NT2/D1 (cell line): ENCODE measurements at places on chromosomes 12 and 14.

DNA sequence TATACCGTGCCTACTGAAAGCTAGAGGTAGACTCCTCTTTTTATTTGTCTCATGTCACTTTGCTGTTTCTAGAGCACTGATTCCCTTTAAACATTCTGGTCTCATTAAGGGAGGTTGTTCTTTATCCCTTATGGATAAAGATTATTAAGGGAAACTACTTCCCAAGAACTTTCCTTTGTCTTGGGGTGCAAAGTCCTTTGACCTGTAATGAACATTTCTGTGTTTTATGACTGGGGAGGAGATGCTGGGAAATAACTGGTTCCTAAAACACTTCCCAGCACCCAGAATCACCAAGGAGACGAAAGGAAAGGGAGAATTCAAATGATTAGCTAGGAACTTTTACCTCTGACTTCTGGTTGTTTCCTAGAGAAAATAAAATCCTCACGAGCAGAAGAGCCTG lies 63.2 kb upstream of the ACTN1 start:
- no peak for DNase-seq

GRCh38 chr14:82740547-82740946 lies 1206.9 kb upstream of the SEL1L start:
- DNase-seq, result no peak

GRCh38 chr14:71133296-71133695 lies 226.0 kb downstream of the PCNX1 start:
- DNase-seq, result no peak

DNA sequence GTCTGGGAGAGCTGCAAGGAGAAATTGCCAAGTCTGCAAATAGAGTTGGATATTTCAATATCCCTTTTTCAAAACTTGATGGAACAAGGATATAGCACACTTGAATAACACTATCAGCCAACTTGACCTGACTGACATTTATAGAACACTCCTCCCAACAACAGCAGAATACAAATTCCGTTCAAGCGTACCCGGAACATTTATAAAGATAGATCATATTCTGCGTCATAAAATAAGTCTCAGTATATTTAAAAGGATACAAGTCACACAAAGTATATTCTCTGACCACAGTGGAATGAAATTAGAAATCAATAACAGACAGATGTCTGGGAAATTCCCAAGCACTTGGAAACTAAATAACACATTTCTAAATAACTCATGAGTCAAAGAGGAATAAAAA lies 29.0 kb upstream of the MEG3 start:
- DNase-seq, result no peak

DNA sequence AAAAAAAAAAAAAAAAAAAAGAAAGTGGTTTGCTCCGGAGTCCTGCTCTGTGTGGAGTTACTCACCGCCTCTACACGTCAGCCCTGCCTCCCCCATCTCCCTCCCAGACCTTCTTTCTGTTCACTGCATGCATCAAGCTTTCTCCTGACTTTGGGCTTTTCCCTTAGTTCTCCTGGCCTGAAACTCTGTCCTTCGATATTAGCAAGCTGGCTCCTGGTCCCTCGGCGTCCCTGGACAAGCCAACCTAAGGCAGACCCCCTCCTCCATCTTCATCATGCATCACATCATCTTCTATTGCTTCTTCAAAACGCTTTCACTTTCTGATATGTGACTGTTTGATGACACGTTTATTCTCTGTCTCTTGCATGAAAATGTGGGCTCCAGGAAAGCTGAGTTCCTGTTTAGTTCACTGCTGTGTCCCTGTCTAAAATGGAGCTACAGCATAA lies 40.6 kb downstream of the SLC15A4 start:
- no peak for DNase-seq
